ENCODE measurements at places on chromosomes 7 and 10.

DNA sequence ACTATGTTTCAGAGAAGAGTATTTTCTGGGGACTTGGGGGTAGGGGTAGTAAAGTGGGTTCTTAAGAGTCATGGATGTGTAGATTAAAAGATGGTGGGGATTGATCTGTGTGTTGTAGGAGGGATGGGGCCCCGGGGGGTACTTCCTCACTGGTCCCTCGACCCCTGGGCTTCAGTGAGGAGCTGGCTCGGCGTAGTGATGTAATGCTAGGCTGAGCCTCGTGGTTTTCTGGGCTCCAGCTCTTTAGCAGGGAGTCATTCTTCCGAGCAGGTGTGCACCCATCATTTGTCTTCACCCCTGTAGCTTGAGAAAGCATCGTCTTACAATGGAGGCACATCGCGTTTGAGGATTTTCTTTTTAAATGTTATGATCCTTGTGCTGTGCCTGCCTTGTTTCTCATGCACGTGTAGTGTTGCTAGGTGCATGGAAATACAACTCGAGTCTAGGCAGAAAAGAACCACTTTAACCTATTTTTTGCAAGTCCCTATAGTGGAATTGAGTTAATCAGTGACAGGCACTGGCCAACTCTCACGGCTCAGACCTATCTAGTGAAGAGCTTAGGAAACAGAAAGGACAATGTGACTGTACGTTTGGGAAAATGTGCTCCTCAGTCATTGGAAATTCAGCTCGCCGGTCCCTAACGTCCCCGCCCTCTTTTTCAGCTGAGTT, 106.1 kb upstream of the BTBD16 start:
- no peak for DNase-seq

GRCh38 chr7:146216396-146217041, 99.9 kb downstream of the CNTNAP2 start:
- DNase-seq, result no peak

GRCh38 chr10:52609626-52610240, 162.9 kb downstream of the MBL2 start:
- no peak for DNase-seq

- DNase-seq, result no peak
Measured at GRCh38 chr10:33612116-33612515, 277.6 kb upstream of the NRP1 start.

- no peak for DNase-seq
Measured at GRCh38 chr7:47194516-47195057, 387.3 kb downstream of the TNS3 start.

DNA sequence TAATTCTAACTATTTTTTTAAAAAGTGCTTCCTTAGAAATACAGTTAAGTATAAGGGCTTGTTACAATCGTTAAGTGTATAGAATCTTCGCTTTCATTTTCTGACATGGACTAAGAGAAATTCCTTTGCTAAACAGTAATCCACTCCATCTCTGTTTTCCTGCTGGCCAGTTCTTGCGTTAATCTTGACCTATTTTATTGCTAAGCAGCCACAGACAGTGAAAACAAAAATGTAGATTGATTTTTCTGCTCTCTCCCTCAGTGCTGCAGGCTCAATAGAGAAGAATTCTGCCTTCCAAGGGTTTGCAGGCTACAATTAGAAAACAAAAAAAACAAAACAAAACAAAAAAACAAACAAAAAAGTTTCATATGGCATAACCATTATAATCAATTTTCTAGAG, 310.4 kb upstream of the ADARB2 start:
- DNase-seq, result no peak

DNA sequence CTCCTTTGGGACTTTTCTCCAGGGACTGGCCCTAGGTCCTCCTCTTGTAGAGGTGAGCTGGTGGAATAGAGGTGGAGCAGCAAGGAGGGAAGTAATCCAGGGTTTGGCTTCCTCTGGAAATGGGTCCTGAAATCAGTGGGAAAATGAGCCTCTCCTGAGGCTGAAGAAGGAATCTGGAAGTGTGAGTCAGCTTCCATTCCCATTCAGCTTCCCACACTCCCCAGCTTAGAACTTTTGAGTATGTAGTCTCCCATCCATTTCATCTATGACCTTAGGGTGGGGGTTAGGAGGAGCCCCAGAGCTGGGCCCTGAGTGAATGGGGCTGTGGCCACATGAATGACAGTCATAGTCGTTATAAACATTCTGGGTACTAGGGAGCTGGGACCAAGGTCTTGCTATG, 17.7 kb downstream of the LDB1 start:
- no peak for DNase-seq

DNA sequence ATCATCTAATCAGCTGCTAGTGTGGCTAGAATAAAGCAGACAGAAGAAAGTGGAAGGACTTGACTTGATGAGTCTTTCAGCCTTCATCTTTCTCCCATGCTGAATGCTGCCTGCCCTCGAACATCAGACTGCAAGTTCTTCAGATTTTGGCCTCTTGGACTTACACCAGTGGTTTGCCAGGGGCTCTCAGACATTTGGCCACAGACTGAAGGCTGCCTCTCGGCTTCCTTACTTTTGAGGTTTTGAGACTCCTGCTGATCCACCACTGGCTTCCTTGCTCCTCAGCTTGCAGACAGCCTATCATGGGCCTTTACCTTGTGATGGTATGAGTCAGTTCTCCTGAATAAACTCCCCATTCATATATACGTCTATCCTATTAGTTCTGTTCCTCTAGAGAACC, 26.0 kb downstream of the PLPP4 start:
- no peak for DNase-seq

DNA sequence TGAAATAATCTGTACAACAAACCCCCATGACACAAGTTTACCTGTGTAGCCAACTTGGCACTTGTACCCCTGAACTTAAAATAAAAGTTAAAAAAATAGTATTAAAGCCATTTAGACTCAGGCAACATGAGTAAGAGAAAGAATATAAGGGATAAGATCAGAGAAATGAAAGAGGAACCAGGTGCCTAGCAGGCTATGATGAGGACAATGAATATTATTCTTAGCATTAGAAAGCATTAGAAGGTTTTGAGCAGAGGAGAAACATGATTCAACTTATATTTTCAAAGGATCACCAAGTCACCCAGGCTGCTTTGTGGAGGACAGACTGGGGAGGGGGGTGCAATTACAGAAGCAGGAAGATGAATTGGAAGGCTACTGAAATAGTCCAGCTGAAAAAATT, 48.1 kb upstream of the TES start:
- DNase-seq, result no peak

- DNase-seq, result no peak
Measured at GRCh38 chr7:80333040-80333439, 178.8 kb downstream of the GNAT3 start.

DNA sequence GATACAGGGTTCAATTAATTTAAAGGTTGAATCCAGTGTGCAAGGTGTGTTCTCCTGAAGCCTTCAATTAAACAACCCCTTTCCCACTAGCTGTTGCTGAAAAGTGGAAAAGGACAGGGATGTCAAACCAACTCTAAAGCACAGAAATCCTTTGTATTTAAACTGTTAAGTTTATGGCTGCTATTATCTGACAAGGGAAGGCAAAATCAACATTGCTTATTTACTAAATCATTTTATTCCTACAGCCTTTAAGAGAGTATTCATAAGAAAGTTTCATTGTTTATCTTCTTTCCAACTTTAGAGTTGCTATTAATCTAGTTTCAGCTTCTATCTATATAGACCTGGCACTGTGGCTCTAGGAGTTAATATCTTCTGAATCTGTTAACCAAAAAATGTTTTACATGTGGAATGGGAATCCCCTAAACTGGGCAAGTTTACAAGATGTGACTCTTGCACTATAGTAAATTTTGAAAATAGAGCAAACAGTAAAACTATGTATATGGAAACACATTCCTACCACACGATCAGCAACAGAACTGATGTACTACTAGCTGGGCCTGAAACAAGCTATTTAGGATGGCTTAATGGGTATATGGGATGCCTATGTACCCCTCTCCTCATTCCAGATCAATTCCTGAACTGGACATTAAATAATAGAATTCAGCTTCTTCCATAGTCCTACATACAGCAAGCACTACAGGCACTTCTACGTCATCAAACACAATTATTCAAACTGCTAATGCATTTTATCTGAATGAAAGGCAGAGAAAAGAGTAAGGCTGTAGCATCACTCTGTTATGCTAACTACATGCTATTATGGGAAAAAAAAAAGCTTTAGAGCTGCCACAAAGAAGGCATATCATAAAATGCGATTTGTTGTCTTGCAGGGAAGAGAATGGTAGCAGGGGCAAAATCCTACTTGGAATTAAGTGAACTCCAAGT, 52.8 kb downstream of the CDK6 start:
- no peak for DNase-seq

DNA sequence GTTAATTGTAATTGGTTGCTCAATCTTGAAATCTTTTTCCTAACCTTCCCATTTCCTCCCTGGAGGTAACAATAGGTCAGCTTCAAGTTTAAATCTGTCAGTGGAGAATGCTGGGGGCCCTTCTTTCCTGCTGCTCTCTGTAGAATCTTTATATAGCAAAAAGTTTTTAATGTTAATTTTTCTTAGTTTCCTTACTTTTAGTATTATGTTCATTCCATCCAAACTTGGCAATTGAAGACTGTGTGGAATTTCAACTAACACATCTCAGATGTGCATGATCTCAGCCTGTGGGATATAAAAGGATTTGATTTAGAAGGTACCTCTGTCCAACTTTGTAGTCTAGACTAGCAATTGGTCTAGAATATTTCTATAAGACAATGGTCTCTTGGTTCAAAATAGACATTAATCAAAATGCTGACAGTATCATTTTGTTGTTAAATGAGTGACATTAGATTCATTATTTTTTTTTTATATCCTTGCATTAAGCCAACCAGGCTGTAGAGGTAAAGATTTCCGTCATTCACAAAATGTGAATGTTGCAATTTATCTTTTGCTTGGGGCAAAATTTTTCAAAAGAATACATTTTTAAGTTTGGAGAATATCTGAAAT, 100.4 kb upstream of the SEMA3A start:
- no peak for DNase-seq

DNA sequence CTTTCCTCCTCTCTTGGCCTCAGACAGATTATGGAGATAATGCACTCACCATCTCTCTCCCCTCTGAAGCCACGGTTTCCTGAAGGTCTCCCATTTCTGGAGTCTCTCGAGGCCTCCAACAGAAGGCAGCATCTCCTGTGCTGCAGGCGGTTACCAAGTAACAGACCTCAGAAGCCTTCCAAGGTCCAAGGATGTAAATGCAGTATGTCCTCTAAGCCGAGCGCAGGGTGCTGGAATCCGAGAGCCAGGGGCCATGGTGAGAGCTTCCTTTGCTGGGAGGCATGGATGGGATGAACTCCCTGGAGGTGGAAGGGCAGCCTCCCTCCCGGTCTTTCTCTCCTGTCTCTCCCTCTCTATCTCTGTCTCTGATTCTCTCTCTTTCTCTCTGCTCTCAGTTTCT, 79.8 kb downstream of the ADARB2 start:
- DNase-seq, result no peak

DNA sequence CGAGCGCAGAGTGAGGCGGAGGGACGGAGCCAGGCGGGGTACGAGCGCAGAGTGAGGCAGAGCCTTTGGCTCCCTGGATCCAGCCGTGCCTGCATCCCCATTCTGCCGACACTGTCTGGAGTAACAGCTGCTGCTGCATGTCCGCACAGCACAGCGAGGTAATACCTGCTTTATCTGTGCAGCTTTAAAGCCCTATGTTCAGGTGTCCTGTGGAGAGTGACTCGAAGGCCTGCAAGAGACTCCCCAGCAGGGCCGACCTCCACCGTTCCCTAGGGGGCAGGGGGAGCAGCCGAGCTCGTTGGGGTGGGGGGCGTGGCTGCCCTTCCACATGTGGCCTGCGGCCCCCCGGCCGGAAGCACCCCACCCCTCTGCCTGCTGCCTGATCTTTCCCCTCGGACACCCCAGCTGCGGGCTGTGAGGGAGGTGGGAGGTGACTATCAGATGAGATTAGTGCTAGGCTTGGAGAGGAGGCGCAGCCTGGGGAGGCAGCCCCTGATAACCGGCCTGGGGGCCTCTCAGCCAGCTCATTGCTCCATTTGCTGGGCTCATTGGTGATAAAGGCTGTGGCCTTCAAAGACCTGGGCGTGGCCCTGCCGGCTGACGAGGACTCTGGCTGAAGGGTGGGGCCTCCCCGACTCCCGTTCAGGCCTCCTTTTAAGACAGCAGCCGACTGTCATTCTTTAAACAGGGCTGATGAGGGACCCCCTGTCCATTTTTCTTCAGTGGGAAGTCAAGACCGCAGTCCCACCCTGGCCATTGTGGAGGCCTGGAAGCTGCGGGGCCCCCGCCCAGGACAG, 8.0 kb downstream of the VENTX start:
- DNase-seq, result no peak

DNA sequence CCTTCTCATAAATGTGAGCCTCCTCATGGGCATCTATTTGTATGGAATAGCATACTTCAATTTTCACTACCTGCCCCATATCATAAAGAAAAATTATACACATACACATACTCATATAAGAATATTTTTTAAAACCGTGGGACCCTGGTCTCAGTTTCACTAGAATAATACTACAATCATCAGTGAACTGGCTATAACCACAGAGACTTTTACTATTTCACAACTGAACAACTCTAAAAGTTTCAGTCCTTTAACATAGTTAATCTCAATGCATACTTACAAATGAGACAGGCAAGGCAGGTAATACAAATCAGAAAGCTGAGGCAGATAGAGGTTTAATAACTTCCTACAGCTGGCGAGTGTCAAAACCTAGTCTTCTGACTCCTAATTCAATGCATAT, 83.1 kb downstream of the LRRN3 start:
- no peak for DNase-seq

GRCh38 chr10:110192552-110192951, 14.9 kb upstream of the MXI1 start:
- no peak for DNase-seq

- DNase-seq, result peak; percentile 96
Measured at GRCh38 chr10:110425684-110426293, 71.9 kb upstream of the DUSP5 start.

DNA sequence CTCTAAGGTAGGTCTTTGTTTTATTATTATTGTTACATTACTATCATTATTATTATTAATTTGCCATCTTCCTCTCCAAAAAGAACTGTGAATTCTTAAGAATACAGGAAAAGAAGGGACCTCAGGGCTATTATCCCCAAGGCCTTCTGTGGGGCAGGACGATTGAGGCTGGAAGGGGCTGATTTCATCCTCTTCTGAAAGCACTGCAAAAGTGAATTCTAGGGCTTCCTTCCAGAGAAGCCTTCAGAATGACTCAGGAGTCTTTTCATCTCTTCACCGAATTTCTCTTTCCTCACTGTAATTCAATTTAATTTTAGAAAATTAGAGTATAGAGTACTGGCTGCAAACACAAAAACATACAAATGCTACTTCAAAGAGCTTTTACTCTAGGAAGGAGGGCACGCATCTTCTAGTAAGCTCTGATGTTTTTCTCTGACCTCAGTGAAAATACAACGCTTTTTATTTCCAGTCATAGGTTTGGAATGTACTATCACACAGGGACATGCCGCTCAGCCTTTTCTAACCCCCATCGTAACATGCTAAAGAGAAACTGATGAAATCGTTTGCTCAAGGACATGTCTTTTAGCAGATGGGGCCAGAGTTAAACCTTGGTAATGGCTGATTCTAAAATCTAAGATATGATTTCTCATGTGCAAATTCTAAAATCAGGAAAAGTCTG, 280.2 kb upstream of the PITRM1 start:
- peak; percentile 71 for DNase-seq

GRCh38 chr10:23413629-23414089, 25.2 kb upstream of the OTUD1 start:
- DNase-seq, result no peak

Data from HFFc6 (cell line).